H9 (cell line): ENCODE measurements at places on chromosomes 12 and 14.

- no peak for DNase-seq
Observed at GRCh38 chr14:87813686-87814085, 179.3 kb downstream of the GALC start.

DNA sequence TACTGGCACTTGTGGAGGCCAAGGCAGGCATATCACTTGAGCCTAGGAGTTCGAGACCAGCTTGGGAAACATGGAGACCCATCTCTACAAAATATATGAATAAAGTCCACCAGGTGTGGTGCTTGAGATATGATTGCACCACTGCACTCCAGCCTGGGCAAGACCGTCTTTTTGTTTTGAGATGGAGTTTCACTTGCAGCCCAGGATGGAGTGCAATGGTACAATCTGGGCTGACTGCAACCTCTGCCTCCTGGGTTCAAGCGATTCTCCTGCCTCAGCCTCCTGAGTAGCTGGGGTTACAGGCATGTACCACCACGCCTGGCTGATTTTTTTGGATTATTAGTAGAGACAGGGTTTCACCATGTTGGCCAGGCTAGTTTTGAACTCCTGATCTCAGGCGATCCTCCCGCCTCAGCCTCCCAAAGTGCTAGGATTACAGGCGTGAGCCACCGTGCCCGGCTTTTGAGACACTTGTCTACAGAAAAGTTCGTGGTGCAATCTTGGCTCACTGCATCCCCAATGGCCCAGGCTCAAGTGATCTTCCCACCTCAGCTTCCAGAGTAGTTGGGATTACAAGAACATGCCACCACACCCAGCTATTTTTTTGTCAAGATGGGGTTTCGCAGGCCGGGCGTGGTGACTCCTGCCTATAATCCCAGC, 16.3 kb upstream of the ATP5F1B start:
- DNase-seq = no peak

DNA sequence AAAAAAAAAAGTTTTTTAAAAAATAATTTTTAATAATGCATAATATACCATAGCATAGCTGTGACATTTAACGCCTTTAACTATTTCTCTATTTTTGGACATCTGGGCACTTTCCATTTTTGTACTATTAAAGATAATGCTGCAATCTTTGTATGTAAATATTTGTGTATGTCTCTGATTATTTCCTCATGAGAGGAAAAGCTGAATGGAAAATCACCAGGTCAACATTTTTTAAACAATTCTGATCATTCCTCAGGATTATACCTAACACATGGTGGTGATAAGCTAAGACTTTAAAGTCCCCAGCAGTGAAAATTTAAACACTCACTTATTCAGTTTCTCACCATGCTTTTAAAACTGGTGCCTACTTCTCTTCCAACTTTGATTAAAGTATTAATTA, 31.3 kb upstream of the NR1H4 start:
- no peak for DNase-seq

GRCh38 chr12:106566771-106567170, 16.0 kb upstream of the RFX4 start:
- DNase-seq = no peak

GRCh38 chr12:65853489-65854157, 29.3 kb downstream of the HMGA2 start:
- no peak for DNase-seq

GRCh38 chr12:92030618-92031017, 115.0 kb downstream of the BTG1 start:
- no peak for DNase-seq
